ENCODE measurements at places on chromosomes 12 and 14.

- DNase-seq = no peak
Measured at GRCh38 chr12:6763380-6763779, 2.8 kb upstream of the PTMS start.

- DNase-seq = peak; percentile 54
Measured at GRCh38 chr14:73743431-73743931, 29.3 kb upstream of the PNMA1 start.

- no peak for DNase-seq
Measured at GRCh38 chr12:69068448-69068847, 135.5 kb upstream of the CPM start.

DNA sequence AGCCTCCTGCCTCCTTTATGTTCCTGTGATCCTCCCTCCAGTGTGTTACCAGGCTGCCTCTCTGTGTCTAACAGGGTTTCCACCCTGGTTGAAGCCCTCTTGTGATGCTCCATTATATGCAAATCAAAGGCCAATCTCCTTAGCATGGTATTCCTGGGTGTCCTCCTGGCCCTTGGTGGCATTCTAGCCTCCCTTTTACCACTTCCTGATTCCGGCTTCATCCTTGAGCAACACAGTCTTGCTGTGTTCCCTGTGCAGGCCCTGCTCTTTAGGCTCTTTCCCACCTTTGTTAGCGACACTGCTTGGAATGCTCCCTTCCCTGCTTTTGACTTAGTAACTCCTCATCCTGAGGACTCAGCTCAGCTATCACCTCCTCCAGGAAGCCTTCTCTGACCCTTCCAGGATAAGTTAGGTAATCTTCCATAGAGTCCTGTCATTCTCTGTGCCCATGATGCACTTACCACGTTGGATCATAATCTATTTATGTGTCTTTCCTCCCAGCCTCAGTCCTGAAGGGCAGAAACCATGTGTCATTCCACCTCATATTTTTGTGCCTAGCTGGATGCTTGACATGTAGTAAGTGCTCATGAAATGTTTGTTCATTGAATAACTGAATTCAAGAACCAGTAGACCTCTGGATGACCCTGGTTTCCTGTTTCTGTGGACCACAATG, 37.3 kb downstream of the PRKCH start:
- no peak for DNase-seq

DNA sequence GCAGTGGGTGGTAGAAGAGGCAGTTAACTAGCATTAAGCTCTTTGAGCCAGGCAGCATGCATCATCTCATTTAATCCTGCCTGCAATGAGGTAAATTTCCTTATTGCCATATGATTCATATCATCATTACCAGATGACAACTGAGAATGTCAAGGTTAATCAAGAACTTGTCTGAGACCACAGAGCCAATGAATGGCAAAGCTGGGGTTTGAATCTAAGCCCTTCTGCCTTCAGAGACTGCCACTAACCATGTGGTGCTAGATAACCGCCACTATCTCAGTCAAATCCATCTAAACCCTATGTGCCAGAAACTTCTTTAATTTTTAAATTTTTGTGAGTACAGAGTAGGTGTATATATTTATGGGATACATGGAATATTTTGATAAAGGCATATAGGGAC, 77.8 kb upstream of the GRIP1 start:
- DNase-seq = no peak

- no peak for DNase-seq
Measured at GRCh38 chr14:105444859-105445258, 25.2 kb downstream of the MTA1 start.

DNA sequence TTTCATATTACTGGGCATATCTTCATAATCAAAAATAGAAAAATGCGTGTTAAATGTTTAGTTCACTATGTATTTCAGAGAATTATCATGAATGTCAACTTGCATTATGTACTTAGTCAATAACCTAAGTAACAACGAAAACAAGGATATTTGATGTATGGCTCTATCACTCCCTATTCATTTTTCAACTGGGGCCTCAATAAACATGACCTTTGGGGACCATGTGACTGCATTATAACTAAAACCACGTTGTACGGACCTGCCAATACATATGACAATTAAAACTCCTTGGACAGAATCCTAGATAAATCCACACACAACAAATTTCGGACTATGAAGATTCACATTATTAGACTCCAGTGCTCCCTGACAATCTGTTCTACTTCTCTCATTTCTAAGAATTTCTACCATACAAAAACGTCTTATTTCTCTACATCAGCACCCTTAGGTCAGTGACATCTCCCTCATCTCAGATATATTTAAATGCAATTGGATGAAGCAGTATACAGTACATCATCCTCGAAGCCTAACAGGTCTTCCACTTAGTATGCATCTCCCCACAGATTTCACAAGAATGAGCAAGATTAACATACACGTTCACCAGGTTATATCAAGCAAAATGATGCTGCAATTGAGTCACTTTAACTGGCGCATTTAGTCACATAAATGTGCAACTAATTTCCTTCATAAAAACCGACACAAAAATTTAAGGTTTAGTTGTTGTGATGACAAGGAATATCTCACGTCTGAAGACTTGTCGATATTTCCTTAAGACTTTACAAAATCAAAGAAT, 1.5 kb downstream of the UBE2N start:
- no peak for DNase-seq

DNA sequence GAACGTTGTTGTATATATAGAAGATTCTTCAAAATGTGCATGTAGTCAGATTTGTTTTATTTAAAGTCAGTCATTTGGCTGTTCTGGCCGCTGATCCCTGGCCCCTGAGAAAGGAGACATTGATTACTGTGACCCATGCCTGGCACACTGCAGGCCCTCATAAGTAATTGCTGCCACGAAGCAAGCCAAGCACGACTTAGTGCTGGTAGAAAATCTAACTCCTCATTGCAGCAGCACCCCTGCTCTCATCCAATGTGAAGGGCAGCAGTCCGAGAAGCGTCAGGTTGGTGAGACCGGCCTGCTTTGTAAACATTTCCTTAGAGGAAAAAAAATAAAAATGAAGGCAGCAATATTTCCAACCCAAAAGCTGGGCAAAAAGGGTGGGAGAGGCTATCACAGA, 22.8 kb upstream of the TMTC2 start:
- no peak for DNase-seq

GRCh38 chr12:115774148-115774895, 503.2 kb downstream of the MED13L start:
- no peak for DNase-seq

- no peak for DNase-seq
Measured at GRCh38 chr14:56129933-56130332, 11.7 kb downstream of the PELI2 start.

- no peak for DNase-seq
Measured at GRCh38 chr12:69096669-69097335, 142.6 kb upstream of the CPSF6 start.

GRCh38 chr12:76038176-76038575, 6.6 kb upstream of the PHLDA1 start:
- DNase-seq = no peak

DNA sequence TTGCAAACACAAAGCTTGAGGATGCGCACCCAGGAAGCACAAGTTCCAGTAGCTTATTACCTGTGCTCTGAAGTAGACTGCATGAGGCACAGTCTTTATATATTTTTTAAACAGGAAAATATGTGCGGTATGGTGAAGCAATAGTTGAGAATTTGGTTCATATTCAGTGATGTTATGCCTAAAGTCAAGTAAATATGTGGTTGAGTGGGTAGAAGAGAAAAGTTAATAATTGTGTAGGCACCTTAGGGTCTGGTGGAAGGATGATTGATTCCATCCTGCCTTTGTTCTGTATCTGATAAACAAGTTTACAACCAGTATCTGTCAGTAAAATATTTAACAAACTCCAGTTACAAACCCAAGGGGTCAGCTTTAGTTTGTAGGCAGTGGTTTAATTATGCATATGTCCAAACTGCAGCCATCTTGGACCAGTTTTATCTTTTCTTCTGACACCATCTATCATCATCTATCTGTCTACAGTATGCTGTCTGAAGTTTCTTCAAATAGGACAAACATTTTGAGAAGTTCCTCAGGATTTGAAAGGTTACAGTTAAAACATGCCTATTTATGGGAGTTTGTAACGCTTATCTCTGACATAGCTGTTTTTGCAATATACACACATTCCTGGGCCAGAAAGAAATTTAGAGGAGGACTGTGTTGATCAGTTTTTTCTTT, 10.8 kb downstream of the SINHCAF start:
- DNase-seq = no peak

DNA sequence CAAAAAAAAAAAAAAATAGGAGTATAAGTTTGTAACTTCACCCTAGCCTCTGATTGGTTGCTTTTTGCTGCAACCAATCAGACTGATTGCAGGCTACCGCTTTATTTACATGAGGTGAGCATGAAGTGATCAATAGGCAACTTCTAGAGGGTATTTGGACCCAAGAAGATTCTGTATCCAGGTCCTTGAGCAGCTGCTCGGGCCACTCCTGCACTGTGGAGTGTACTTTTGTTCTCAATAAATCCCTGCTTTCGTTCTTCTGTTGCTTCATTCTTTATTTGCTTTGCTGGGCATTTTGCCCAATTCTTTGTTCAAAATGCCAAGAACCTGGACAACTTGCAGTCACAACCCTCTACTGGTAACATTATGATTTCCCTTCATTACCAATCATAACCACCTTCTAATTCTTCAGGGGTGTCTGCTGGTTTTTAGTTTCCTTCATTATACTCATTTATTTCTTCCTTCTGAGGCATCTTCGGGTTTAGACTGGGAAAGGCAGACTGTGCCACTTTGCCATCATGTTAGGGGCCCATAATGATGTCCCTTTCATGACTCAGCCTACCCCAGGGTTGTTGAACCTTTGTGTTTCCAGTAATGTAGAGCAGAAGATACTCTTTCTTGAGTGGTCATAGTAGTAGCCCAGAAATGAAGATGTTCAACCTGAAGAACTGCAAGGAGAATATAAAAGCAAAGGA, 43.4 kb upstream of the LIMA1 start:
- no peak for DNase-seq

DNA sequence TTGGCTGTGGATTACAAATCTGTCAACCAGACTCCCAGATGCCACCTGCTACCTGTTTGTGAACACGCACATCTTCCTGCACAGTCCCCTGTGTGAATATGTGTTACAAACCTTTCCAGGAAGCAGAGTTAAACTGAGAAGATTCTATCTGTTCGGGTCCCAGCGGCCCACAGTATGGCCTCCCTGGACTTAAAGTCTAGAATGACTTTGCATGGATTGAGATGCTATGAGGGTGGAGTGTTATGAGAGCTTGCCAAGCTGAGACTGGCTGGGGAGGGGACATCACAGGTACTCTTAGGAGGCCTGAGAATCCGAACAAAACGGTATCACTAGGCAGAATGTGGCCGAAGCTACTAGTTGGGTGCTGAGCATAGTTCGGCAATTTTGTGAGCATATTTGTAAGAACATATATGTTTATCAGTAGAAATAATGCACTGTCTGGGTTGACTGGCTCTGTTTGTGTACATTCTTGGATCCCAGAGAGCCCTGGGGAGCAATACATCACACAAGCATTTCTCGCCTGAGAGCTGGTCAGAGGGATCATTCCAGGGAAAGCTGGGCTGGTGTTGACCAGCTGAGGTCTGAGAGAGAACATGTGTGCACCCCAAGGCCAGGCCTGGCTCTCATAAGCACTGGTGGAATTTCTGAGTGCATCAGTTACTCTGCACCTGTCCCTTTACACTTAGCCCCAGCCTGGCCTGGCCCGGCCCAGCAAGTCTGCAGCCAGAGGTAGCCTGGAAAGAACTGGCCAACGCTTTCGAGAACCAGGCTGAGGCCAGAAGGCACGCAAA, 29.8 kb upstream of the LTBP2 start:
- no peak for DNase-seq

DNA sequence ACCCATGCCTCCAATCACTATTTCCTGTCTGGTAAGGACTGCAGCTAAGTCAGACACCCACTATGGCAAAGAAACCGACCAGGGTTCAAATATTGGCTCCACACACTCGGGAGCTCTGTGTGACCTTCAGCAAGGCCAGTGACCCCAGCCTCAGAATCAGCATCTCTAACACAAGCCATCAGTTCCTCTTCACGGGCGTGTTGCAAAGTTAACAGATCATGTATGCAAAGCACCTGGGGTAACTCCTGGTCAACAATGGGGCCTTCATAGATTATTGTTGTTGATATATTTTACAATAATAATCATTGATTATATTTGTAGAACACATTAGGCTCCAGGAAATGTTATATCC, 6.2 kb upstream of the FAM222A start:
- no peak for DNase-seq

DNA sequence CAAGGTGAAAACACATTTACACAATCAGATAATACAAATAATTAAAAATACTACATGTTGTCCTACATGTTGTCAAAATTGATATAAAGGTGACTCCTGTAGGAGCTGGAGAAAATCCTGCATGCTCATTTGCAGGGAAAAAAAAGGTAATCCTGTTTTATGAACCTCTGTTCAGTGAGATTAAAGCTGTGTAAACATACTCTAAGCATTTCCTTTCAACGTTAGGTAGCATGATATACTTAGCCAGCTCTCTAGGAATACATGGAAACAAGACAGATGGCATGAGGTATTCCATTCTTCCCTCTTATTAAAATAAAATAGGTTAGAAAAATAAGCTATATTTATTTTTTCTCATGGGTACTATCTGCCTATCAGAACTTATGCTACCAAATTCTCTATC, 635.7 kb upstream of the FLRT2 start:
- DNase-seq = no peak
